ENCODE measurements at places on chromosomes 3 and 15. TPM values are rescaled to one million over a fixed set of nuclear protein-coding genes. Genes with fewer than 3 reads are reported as not detected.

Gene SLC22A13
- total RNA-seq = not detected

Gene SST
- total RNA-seq = not detected

Gene DPPA2
- total RNA-seq = not detected

Gene PRR20G
- not detected for total RNA-seq

Gene TXNRD3
- 7.9 TPM for total RNA-seq

Gene FOXL2NB
- 1.4 TPM for total RNA-seq

Gene APOD
- 0.51 TPM for total RNA-seq

Gene CACNA2D3
- total RNA-seq = 0.05 TPM

Gene NANOGP8
- not detected for total RNA-seq

Gene RASL12
- total RNA-seq = 0.19 TPM

Gene PCSK6
- 11.9 TPM for total RNA-seq

Gene RASGRF1
- 0.22 TPM for total RNA-seq

Gene ACKR2
- not detected for total RNA-seq

Gene NMB
- total RNA-seq = 23.5 TPM

Gene ASB7
- total RNA-seq = 10.3 TPM

Gene PGBD4
- 1.5 TPM for total RNA-seq

Gene CYP1A2
- not detected for total RNA-seq

Gene ALDH1A2
- total RNA-seq = 0.16 TPM

Gene NRROS
- total RNA-seq = not detected

Gene PLS1
- 17.6 TPM for total RNA-seq

Gene IVD
- 12.0 TPM for total RNA-seq

Gene CLDN11
- not detected for total RNA-seq

Gene C3orf33
- 6.7 TPM for total RNA-seq

Gene CPN2
- not detected for total RNA-seq

Gene CLDN18
- not detected for total RNA-seq

Gene DUOXA2
- total RNA-seq = not detected

Gene C3orf85
- not detected for total RNA-seq

Gene AP3B2
- 0.64 TPM for total RNA-seq

Gene C3orf20
- not detected for total RNA-seq

Gene SAMD7
- total RNA-seq = not detected

Gene LRRN1
- not detected for total RNA-seq

Data from A549 treated with DMSO at 1 μM for 4 hours (cell line).